Lower leg skin (tissue), 4 donors: ENCODE measurements at places on chromosomes 6 and 20. TPM values are rescaled to one million over a fixed set of nuclear protein-coding genes. Genes with fewer than 3 reads are reported as not detected.

The DOK5 gene
- not detected for total RNA-seq

- DNase-seq, result no peak
Measured at GRCh38 chr6:1449896-1450295, 60.5 kb downstream of the FOXF2 start.

The KCNG1 gene
- total RNA-seq, result not detected

The BPI gene
- not detected for total RNA-seq

DNA sequence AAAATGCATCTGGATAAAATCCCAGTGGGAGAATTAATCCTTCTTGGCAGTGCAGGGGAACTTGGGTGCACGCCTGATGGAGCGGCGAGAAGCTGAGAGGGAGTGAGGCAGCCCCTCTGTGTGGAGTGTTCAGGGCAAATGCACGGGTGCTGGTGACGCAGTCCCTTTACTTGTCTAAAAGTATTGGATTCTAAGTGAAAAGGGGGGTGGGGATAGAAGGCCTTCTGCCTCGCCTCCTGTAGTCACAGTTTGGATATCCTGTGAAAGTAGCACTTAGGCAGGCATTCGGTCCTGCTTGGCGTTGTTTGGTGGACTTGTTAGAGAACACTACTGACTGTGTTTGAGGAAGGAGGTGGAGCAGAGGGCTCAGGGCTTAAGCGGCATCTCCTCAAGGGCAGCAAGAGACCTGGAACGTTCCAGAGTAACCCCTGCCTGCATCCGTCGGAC is 39.3 kb downstream of the PHACTR3 start:
- DNase-seq, result peak; percentile 42

DNA sequence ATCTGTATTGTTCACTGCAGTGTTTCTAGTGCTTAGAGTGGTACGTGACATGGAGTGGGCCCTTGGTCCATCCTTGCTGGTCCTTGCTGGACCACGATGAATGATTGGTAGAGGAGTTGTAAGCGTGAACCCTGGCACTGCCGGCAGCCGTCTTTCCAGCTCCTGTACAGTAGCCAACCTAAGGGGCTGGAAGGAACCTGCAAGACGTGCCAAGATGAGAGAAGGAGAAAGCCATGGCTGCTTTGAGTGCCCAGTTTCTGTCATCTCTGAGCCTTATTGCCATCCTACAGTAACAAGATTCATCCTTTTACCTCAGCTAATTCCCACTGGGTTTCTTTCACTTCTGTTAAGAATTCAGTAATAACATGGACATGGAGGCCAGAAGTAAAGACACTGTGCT is 5.9 kb downstream of the DHX35 start:
- no peak for DNase-seq

The GMDS gene
- 15.9 TPM for total RNA-seq

The PSMB8 gene
- total RNA-seq, result 63.9 TPM
